ENCODE measurements at places on chromosomes 12 and 14.

DNA sequence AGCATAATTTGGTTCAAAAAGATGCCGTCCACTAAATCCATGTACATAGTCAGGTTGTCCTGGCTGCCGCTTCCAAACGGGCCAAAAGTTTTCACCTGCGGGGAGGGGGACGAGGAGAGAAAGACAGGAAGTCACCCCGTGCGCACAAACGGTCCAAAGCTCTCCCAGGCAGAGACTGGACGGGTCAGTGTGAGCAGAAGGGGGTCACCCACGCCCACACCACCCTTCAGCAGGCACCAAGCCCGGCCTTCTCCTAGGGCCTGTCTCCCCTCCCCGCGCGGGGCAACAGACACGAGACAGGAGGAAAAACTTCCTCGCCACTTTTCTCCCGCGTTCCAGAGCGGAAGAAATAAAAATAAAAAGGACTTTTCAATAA lies 888 bp downstream of the CCDC88C start:
- ATAC-seq = no peak

GRCh38 chr14:67569011-67569650 lies 30.9 kb downstream of the PIGH start:
- ATAC-seq = no peak

DNA sequence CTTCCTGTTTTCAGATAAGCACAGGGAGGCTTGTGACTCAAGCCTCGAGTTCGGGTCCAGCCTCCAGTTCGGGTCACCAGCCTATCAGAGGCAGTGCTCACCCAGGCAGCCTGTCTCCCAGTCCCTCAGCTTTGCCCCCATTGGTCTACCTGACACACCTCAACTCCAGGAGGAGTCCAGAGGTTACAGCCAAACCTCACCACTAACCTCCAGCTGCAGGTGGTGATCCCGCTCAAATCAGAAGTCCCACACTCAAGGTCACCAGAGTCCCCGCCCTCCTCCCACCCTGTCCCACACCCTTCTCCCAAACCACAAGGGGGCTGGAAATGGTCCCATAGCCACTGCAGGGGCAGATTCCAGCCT lies 42.1 kb downstream of the KDM2B start:
- no peak for ATAC-seq

- no peak for ATAC-seq
Measured at GRCh38 chr14:104339829-104340228, 201.4 kb downstream of the KIF26A start.

GRCh38 chr12:132264086-132265010 lies 65.0 kb downstream of the GALNT9 start:
- ATAC-seq = no peak

DNA sequence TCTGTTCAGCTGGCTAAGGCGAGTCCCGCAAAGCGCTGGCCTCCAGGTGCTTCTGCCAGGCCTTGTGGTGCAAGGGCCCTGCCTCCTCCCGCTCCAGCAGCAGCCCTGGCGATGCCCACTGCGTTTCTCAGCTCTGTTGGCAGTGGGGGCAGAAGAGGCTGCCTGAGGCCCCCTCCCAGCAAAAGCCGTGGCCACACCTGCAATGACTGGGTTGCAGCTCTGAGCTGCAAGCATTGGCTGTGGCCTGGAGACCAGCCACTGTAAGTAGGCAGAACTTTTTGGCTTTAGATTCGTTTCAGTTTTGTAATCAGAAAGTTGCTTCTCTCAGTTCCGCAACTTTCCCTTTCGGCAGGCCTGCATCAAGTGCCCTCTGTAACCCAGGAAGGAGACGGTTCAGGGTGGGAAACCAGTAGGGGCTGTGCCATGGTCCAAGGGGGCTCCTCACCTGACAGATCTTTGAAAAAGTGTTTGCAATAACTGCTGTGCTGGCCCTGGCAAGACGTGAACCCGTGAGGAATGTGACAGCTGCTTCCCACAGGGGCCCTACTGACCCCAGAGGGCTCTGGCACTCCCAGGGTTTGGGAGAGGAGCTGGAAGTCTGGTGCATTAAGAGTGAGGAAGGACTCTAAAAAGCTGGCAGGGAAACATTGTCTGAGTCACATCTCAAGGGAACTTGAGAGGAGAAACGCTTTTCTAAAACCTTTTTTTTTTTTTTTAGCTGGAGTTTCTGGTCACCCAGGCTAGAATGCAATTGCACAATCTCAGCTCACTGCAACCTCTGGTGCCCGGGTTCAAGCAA lies 54.5 kb upstream of the MAX start:
- ATAC-seq = peak; percentile 77

GRCh38 chr12:128970110-128970509 lies 116.8 kb downstream of the GLT1D1 start:
- ATAC-seq = no peak

DNA sequence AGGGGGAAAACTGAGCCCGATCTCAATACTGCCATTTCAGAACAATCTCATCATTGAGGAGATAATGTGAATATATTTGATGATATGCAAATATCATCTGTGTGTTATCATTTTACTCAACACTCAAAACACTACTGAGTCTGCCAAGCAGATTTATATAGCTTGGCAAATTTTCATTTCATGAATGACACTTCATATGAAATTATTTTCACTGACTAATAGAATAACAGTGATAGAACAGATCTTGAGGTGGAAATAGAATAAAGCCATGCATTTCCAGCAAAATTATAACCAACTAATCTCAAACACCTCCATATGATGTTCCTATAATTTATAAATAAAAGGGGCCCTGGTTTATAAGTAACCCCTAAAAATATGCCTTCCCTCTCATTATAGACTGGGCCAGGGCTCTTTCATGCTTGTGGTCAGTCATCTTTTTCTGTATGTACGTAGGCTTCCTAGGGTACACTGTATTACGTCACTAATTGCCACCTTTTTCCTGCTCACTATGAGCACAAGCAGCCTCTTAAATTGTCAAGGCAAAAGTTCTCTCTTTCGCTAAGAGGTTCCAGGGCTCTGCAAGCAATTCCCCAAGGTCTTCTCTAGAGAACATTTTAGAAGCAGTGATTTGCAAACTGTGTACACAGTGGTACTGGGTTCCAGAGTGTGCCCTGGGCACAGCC lies 197.1 kb upstream of the FOXN3 start:
- ATAC-seq = no peak

- ATAC-seq = peak; percentile 90
Measured at GRCh38 chr12:30440826-30441602, 254.7 kb downstream of the IPO8 start.

- no peak for ATAC-seq
Measured at GRCh38 chr14:24176599-24176998, 4.7 kb downstream of the REC8 start.

GRCh38 chr12:123533672-123534643 lies at the start of gene RILPL1:
RILPL1 (minus strand) TSS chr12:123533719; CDS start chr12:123533482, 237 bp downstream.
- ATAC-seq = peak; percentile 73

GRCh38 chr14:89061696-89062095 lies 237.2 kb downstream of the TTC8 start:
- no peak for ATAC-seq

DNA sequence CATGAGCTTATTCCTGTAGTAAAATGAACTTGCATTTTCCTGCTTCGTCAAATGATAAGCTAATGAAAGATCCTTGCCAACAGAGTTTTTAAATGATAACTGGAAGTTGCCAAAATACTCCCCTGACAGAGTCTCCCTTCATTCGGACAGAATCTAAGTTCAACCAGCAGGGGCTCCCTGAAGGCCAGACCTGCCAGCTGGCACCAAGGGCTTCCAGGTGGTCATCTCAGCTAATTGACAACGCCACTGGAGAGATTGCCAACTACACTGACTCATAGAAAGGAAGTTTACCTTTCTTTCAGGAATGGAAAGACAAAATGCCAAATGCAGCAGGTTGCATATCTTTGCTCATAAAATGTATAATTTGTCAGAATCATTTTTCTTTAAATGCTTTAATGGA lies 462.8 kb downstream of the GXYLT1 start:
- no peak for ATAC-seq

GRCh38 chr12:25524366-25524765 lies 28.7 kb downstream of the LMNTD1 start:
- ATAC-seq = no peak

- no peak for ATAC-seq
Measured at GRCh38 chr12:20040831-20041230, 327.5 kb upstream of the PDE3A start.

- no peak for ATAC-seq
Measured at GRCh38 chr12:132044661-132045412, 95.1 kb downstream of the EP400 start.

GRCh38 chr12:91222746-91223145 lies 40.1 kb upstream of the DCN start:
- no peak for ATAC-seq

DNA sequence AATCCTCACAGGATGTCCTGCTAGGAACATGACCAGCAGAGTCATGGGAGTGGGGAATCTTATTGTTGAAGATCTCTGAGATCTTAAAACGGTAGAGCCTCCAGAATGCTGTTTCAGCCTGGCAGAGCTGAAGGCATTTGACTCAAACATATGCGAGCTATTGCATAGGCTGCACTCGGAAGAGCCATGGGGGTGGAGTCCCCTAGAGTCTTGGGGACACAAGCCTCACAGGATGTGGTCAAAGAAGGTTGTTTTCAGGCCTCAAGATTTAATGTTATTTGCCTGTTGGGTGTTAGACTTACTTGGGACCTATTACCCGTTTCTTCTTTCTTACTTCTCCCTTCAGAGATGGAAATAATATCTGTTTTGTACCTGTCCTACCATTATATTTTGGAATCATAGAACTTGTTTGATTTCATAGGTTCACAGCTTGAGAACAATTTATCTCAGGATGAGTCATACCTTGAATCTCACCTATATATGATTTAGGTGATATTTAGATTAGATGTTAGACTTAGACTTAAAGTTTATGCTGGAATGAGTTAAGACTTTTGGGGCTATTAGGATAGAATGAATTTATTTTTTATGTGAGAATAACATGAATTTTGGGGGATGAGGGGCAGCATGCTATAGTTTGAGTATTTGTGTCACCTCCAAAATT lies 172.2 kb upstream of the ATP2B1 start:
- no peak for ATAC-seq

DNA sequence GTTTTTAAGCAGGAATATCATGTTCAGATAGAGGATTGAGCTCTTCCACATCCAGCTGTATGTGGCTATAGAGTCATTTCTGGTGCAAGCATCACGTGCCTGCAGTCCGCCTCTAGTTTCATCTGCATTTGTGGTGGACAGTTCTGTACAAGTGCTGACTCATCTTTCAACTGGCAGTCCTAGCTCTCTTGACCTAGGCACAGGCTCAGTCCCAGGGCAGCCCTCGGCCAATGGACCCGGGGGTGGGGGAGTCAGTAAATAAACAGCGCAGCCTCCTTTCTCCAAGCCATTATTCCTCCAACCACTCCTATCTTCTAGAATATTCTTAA lies 41.8 kb upstream of the FRMD6 start:
- peak; percentile 77 for ATAC-seq

- no peak for ATAC-seq
Measured at GRCh38 chr12:50842637-50843493, at the start of gene TMPRSS12. TMPRSS12 (plus strand) TSS chr12:50842926; CDS start chr12:50842965, 39 bp downstream.
